ENCODE measurements at places on chromosomes 16 and 17.
A peak's percentile ranks its signal among the peaks of the same experiment; 100 is the strongest.

DNA sequence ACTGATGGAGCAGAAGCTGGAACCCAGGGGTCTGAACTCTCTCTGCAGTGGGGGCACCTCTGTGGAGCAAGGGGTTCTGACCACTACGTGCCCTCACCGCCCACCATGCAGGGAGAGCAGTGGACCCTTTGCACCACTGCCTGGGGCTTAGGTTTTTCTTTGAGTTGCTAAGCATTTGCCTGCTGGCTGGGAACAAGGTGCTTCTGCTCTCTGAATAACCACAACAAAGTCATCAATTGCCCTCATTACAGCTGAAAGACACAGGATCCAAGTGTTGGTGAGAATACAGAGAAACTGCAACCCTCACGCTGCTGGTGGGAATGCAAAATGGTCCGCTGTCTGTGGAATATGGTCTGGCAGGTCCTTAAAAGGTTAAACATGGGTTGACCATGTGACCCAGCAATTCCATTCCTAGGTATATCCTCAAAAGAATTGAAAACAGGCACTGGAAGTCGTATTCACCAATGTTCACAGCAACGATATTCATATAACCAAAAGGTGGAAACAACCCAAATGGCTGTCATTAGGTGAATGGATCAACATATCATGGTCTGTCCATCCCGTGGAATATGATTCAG, 22.8 kb downstream of the NLRC3 start:
- no peak for DNase-seq

- no peak for DNase-seq
Measured at GRCh38 chr17:67022451-67022810, 21.9 kb upstream of the CACNG1 start.

GRCh38 chr17:62781356-62781755, 26.8 kb downstream of the MARCHF10 start:
- DNase-seq, result no peak

DNA sequence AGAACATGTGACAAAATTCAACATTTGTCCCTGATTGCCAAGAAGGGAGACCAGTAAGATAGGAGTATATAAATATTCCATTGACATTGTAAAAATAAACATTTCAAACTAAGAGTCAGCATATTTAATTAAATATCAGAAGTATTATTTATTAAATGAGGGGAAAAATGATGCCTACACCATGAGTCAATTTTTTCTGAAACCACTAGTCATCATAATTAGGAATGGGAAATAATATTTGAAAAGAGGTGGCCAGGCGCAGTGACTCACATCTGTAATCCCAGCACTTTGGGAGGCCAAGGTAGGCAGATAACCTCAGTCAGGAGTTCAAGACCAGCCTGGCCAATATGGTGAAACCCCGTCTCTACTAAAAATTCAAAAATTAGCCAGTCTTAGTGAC, 2.1 kb downstream of the CMTM1 start:
- no peak for DNase-seq

DNA sequence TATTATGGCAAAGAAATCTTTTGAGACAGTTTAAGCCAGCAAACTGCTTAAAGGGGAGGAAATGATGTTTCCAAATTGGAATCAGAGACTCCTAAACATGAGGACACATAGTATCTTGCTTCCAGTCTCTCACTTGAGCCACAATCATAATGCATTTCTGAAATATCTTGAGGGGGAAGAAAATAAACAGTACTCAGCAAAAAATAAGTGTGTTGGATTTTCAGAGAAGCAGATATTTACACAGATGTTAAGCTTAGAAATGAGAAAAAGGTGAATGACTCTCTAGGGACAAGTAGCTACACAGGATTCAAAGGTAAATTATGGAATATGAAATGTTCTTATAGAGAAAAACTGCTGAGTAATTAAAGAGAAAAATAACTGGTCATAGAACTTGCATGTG, 1583.6 kb downstream of the CDH8 start:
- no peak for DNase-seq

DNA sequence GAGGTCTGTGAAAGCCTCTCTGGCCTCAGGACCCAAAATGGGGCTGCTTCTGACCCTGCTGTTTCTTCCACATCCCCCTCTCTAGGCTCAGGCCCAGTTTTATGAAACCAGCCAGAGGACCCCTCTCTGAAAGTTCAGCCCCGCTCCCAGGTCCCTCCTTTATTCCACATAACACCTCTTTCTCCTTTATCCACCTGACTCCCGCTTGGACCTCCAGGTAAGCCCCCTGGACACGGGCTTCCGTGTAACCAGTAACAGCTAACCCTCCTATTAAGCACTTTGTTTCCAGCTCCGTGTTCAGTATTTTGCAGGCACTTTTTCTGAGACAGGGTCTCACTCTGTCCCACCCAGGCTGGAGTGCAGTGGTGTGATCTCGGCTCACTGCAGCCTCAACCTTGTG, 37.4 kb downstream of the PSME3IP1 start:
- DNase-seq, result no peak

DNA sequence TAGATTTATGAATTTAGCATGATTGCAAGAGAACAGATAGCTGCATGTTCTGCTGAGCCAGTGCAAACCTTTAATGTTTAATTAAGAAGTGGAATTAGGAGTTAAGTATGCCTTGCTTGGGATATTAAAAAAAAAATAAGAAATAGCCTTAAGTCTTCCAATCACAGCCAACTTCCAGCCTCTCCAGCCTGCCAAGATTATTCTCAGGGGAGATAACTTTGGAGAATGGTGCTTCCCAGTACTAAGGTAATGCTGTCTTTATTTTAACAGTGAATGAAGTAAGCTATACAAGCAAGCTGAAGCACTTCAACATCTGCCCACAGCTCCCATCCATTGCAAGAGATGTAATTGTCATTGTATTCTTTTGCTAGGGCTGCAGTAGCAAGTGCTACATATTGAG, 389.5 kb upstream of the ASIC2 start:
- no peak for DNase-seq

DNA sequence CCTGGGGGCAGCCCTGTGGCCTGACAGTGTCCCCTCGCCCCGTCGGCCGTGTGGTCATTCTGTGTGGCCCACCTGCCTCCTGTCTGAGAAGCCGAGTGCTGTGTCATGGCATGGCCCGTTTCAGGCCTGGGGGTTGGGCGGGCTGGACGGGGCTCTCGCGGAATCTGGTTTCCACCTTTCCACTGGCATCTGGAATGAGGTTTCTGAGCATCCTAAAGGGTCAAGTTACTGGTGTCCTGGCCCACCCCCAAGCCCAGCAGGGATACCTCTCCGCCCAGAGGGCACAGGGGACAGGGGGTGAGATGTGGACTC, 7.8 kb downstream of the DBNDD1 start:
- no peak for DNase-seq

GRCh38 chr17:27654654-27655524, 23.9 kb downstream of the LGALS9 start:
- DNase-seq, result peak; percentile 64

DNA sequence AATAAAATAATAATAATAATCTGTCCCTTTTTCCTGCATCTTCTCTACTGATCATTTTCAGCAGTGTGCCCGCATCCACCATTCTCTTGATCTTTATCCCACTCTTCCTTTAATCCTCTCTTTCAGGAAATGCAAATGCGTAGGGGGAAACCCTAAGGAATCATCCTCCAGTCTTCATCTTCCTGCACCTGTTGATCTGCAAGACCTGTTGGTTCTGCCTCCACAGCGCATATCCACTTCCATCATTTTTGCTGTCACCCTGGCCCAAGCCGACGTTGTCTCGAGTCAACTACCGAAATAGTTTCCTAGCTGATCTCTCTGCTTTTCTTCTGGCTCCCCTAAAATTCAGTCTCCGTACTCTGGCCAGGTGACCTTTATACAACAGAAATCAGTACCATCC, 24.5 kb downstream of the ADORA2B start:
- DNase-seq, result no peak

DNA sequence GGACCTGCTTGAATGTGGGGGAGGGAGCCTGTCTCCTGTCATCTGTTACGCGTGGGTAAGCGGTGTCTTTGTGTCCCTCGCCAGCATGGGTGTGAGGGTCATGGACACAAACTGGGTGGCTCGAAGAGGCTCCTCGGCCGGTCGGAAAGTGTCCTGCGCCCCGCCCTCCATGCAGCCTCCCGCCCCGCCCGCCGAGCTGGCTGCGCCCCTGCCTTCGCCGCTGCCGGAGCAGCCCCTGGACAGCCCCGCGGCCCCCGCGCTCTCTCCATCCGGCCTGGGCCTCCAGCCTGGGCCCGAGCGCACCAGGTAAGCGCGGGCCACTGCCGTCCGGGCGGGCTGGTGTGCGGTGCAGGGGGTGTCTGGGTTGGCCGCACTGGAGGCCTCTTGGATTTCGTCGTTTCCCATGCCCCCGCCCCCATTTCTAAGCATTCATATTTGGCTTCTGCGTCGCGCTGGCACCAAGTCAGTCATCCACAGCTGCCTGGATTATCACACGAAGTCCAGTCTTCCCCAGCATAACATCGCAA, 43.8 kb downstream of the ELAC2 start:
- no peak for DNase-seq

- DNase-seq, result peak; percentile 69
Measured at GRCh38 chr16:67000384-67001351, 12.3 kb downstream of the CES4A start.

DNA sequence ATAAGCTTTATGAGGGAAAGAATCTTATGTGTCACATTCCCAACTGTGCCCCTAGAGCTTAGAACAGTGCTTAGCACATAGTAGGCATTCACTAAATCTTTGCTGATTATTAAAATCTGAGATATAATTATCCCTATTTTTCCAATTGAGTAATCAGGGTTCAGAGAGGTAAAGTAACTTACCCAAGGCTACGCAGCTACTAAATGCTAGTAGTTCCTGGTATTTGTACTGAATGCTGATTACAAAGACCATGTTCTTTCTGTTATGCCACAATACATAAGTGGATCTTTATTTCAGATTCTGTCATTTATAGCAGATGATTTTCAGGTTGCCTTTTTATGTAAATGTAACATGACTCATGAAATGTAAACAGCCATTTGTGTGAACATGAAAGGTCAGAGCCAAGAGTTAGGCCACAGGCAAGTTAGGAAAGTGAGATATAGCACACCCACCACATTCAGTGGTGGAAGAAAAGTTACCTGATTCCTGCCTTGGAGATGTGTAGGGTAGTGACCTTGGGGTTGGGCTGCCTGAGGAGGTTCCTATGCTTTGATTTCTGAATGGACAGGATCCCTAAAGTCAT, 77.2 kb downstream of the FTO start:
- DNase-seq, result no peak

DNA sequence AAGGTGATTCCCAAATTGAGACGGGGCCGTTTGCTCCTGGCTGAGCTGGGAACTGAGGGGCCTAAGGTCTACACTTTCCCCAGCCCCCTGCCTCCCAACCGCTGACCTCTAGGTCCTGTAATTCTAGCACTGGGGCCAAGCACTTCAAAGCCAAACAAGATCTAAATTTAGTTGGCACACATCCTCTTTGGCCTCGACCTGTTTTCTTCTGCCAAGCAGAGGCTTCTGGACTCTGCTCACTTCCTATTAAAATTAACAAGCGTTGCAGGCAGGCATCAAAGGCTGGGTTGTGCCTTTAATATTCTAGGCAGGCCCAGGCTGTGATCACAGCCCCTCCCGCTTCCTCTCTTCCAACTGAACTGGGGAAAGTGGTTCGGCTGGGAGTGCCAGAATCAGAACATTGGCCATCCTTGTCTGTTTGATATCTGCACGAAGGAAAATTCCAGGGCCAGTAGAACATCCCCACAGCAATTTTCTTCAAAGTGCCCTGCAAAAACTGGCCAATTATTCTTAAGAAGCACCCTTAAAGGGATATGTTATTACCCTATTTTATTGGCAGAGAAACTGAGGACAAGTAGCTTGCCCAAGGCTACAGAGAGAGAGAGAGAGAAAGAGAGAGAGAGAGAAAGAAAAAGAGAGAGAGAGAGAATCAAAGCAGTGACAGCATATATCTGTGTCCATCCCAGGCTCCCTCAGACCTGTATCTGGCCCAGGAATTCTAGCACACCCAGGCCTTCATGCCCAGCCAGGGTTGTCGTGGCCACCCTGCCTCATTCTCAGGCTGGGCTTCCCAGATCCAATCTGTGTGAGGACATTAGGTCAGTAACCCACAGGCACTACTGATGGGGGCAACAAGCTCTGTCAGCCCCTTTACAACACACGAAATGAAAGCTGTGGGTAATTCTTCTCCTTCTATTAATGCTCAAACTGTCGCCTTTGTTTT, 12.8 kb upstream of the MT4 start:
- no peak for DNase-seq

GRCh38 chr16:86789621-86790051, 211.3 kb downstream of the FOXL1 start:
- no peak for DNase-seq

- DNase-seq, result no peak
Measured at GRCh38 chr17:39661744-39662541, 3.2 kb upstream of the TCAP start.

- DNase-seq, result no peak
Measured at GRCh38 chr17:67183531-67183930, 61.5 kb downstream of the HELZ start.

GRCh38 chr16:17607075-17607509, 136.3 kb upstream of the XYLT1 start:
- no peak for DNase-seq

DNA sequence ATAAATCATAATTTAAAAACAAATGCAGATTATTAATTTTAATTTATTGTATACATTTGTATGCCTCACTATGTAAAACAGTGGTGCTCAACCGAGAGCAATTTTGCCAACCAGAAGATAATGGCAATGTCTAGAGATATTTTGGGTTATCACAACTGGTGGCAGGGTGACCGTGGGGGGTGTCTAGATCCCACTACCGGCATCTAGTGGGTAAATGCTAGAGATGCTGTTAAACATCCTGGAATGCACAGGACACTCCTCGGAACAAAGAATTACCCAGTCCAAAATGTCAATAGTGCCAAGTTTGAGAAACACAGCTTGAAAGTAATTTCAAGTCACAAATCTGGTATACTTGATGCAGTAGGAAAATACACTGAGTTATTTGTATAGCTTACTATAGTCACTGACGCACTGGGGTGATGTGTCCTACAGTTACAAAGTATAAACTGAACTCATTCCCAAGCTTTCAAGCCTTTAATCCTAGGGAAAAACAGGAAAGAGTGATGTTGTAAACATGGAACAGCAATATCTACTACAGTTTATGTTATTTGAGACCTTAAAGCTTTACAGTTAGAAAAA, 133.5 kb downstream of the BRIP1 start:
- no peak for DNase-seq

- no peak for DNase-seq
Measured at GRCh38 chr16:28087675-28088300, 24.3 kb upstream of the GSG1L start.

- no peak for DNase-seq
Measured at GRCh38 chr17:64688481-64688880, 26.4 kb upstream of the SMURF2 start.

- DNase-seq, result no peak
Measured at GRCh38 chr16:27414788-27415431, 12.9 kb downstream of the IL21R start.

DNA sequence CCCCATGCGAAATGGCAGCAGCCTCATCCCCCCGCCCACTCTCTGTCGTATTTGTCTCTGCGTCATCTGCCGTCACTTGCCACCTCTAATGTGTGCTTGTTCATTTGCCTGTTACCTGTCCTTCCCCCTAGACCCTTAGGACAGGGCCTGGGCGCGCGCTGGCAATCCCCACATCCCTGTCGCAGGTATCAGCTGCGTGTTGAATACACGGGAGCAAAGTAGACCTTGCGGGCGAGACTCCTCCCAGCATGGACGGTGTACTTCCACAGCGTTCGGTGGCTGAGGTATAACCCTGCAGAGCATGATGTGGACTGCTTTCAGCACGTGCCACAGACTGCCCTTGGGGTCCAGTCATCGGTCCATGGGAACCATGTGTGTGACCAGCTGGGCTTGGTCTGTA, 170.1 kb upstream of the CHMP6 start:
- DNase-seq, result no peak

GRCh38 chr16:81560979-81561657, 116.5 kb downstream of the CMIP start:
- no peak for DNase-seq
